Activated B cell treated with CpG ODN at 0.5 μM for 24 hours (primary cell): ENCODE measurements at places on chromosomes 1 and 21.

DNA sequence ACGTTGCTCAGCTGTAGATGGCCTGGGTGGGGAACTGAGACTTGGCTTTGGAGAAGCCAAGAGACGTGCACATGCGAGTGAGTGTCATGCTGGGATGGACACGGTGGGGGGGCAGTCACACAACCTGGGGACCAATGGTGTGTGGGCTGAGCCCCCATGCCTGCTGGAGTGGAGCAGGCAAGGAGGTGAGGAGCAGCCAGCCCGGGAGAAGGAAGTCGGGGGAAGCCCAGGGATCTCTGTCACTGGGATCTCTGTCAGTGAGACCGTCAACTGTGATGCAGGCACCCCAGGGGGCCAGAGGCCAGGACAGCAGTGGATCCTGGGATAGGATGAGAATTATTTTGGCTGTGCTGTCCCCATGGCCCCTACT is 11.0 kb upstream of the ZNF669 start:
- no peak for DNase-seq

- no peak for DNase-seq
Observed at GRCh38 chr1:78122389-78122788, 76.6 kb downstream of the GIPC2 start.

- DNase-seq: no peak
Observed at GRCh38 chr21:46634966-46635323, 529 bp upstream of the PRMT2 start.

DNA sequence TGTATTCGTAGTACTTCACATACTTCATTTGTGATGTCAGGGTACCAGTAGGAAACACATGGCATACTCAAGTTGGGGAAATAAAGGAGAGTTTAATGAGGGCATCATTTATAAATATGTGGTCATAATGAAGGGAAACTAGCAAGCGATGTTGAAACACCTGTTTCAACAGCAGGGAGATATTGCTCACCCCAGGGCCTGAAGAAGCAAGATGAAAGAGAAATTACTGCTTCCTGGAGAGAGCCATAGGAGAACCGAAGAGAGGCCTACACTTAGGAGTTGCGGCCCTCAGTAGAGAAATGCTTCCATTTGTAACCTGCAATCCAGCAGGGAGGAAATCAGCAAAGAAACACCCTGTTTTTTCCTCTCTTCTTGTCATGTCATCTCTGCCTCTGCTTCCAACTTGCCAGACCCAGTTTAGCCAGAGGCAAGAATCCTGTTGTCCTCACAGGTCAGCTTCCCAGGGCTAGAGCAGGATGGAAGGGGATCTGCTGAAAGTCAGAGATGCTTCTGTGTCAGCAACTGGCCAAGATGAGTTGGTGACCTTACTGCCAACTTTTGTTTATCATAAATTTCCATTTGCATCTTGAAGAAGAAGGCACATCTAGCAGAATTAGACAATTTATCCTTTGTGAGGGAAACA is 67.6 kb upstream of the TSPAN2 start:
- DNase-seq: no peak

- DNase-seq: no peak
Observed at GRCh38 chr1:163531345-163531744, 209.6 kb downstream of the NUF2 start.
